NCI-H2081 treated with DMSO at 0.1 percent for 48 hours (cell line): ENCODE measurements at places on chromosomes 13 and 19.

GRCh38 chr13:87078947-87079795 lies 592.0 kb upstream of the SLITRK5 start:
- no peak for DNase-seq

- no peak for DNase-seq
Measured at GRCh38 chr19:45473367-45473681, 5.5 kb downstream of the FOSB start.

DNA sequence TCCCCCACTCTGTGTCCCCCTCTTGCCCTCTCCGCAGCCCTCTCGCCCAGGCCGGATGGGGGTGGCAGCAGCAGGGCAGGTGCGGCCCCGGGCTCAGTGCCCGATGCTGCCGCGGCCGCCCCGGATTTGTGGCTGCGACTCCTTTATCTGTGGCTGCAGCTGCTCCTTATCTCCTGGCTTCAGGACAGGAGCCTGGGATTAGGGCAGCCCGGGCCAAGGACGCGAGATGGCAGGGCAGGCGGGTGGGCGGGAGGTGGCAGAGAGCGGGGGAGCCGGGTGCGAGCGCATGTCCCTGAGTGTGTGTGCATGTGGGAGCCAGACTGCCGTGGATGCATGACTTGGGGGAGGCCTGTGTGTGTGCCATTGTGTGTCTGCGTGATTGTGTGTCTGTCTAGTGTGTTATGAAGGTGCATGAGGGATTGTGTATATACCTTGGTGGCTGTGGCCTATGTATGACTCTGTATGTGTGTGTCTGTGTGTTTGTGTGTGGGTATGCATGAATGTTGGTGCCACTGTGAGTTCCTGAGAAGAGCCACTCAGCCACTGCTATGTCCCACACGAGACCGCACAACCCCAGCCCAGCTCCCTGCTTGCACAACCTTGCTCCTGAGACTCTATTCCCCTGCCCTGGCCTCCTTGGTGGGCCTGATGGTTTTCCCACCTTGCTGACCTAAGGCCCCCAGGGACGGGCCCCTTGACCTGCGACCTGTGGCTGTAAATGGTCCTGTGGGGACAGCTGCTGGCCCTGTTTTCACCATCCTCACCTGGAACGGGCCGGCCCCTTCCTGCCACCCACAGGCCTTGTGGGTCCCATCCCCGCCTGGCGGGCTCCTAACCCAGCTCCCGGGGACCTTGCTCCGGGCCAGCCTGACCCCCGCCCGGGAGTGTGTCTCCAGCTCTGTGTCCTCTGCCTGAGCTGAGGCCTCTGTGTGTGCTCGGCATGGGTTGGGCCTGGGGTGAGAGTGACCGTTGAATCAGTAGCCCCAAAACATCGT lies 5.3 kb upstream of the NRTN start:
- DNase-seq, result no peak

DNA sequence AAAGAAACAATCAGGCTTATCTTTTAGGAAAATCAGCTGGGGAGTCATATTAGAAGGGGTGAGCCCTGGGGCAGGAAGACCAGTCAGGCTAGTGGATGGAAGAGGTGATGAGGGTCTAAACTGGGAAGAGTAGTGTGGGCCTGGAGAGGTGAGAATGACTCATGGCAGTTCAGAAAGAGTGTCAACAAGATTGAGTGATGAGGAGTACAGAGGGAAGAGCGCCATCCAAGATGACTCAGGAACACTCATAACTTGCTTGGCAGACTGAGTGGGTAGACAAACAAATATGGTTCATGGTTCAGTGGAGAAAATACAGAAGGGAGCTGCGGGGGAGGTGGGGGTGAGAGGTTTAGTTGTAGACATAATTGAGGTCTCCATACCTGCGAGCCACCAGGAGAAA lies 17.3 kb upstream of the CLDN10 start:
- DNase-seq, result no peak

DNA sequence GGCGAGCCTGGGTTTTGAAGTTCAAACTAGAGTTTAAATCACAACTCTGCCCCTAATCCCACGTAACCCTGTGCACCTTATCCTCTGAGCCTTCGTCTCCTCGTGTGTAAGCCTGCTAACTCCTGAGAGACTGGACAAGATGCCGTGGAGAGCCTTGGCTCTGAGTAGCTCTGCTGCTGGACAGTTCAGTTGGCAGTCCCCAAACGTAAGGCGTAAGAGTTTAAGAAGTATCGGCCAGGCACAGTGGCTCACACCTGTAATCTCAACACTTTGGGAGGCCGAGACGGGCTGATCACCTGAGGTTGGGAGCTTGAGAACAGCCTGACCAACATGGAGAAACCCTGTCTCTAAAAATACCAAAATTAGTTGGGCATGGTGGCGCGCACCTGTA lies 4.7 kb upstream of the CD79A start:
- no peak for DNase-seq
